Activated CD4-positive, alpha-beta T cell treated with anti-CD3 and anti-CD28 coated beads for 36 hours (primary cell): ENCODE measurements at places on chromosomes 2 and 18. TPM values are rescaled to one million over a fixed set of nuclear protein-coding genes. Genes with fewer than 3 reads are reported as not detected.

The HOXD9 gene
- not detected for total RNA-seq

The DPP10 gene
- total RNA-seq: not detected

The FABP1 gene
- total RNA-seq: not detected

The EGR4 gene
- 0.18 TPM for total RNA-seq

The GTF2A1L gene
- total RNA-seq: not detected

GRCh38 chr2:192585418-192585817 is 390.7 kb upstream of the TMEFF2 start:
- DNase-seq: no peak

DNA sequence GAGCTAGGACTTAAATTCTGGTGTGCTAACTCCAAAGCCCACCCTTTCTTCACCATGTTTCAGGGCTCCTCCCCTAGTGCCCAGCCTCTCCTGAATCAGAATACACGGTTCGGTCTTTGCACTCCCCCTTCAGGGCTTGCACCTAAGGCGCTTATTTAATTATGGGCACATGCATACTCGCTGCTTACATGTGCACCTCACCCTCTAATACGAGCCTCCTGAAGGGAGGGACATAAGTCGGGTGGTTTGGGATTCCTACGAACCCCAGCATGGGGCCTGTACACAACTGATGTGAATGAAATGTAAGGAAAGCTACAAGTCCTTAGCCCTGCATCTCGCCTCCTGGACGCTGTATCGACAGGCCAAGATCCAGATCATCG is 435 bp downstream of the IFT172 start:
- DNase-seq: no peak

- no peak for DNase-seq
Observed at GRCh38 chr2:112794841-112795240, 10.5 kb upstream of the IL1A start.

- DNase-seq: no peak
Observed at GRCh38 chr2:186349508-186349907, 136.6 kb upstream of the ZC3H15 start.
